ENCODE measurements at places on chromosomes 6 and 20.

DNA sequence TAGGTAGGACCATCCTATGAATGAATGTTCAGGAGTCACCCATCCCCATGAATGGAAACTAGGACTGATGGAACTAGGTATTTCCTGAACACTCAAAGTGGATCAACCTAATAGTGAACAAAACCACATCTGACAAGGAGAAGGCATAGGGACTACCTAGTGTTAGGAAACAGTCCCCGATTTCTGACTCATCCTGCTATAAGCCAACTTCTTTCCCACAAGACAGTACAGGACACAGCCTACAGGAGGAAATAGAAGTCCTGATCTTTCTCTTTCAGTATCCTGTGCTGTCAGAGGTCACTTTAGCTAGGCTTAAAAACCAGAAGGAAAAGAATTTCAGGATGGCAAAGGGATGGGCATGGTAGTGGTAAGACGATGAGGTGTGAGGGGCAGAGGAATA lies 19.5 kb upstream of the GMDS start:
- DNase-seq = peak; percentile 82

- DNase-seq = peak; percentile 75
Measured at GRCh38 chr20:4130404-4131189, 115.2 kb upstream of the RNF24 start.

GRCh38 chr6:143564484-143565017 lies 53.0 kb upstream of the FUCA2 start:
- no peak for DNase-seq

DNA sequence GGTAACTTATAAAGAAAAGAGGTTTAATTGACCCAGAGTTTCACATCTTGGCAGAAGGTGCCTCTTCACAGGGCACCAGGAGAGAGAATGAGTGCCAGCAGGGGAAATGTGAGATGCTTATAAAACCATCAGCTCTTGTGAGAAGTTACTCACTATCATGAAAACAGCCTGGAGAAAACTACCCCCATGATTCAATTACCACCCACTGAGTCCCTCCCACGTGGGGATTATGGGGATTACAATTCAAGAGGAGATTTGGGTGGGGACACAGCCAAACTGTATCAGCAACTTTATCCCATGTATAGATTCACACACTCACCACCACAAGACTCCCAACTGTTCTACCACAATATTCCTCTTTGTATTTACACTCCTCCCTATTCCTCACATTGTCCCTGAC lies 10.6 kb downstream of the PDSS2 start:
- DNase-seq = no peak

DNA sequence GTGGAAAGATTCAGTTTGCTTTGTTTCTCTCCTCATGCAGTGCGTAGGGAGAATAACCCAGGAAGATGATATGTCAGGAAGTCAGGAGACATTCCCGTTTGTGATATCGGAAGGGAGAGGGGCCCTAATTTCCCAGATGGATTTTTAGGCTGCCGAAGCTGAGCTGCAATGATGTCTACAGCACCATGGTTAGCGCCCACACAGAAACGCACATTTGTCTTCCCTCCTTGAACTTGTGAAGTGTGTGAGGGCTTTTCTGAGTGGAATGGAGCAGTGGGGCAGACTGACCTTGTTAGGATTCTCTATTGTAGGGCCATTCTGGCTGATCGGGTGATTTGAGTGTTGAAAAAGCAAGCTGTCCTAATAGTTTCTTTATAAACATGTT lies 191.3 kb upstream of the ARG1 start:
- DNase-seq = no peak

- DNase-seq = no peak
Measured at GRCh38 chr20:44174996-44175765, 11.8 kb downstream of the JPH2 start.

- no peak for DNase-seq
Measured at GRCh38 chr6:43743682-43744381, 26.2 kb upstream of the VEGFA start.

GRCh38 chr6:138328210-138328609 lies 49.5 kb upstream of the SMIM28 start:
- DNase-seq = no peak

DNA sequence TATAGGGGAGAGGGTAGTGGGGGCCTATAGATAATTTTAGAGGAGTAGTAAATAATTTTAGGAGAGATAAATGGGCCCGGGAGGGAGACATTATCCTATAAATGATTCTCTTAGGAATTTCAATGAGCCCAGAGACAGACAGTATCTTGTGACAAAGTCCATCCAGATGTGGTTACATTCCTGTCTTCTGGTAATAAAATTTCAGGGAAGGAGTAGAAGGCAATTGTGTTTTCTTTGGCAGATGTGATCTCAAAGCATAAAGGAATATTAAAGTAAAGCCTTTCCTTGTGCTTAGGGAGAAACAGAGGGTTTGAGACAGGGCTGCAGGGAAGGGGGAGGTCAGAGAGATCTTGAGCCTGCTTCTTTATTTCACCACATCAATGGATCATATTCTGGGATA lies 979.8 kb upstream of the GJE1 start:
- DNase-seq = no peak

DNA sequence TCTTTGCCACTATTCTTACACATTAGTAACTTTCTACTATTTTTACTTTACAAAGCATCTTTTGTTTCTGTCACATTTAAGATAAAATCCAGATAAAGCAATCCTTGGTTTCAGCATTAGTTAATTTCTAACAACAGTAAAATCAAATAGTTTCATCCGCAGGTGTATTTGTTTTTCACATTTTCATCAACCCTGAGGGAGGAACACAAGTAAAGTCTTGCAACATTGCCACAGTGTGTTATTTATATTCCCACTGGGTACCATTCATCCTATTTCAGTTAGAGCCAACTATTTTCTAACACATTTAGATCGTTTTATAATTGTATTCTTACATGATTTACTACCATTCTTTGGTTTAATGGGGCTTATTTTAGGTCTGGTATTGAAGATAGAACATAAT lies 908.7 kb upstream of the CITED2 start:
- DNase-seq = no peak

GRCh38 chr6:110105296-110105695 lies 74.2 kb downstream of the WASF1 start:
- no peak for DNase-seq

GRCh38 chr20:24691901-24692351 lies 222.5 kb downstream of the SYNDIG1 start:
- DNase-seq = no peak

DNA sequence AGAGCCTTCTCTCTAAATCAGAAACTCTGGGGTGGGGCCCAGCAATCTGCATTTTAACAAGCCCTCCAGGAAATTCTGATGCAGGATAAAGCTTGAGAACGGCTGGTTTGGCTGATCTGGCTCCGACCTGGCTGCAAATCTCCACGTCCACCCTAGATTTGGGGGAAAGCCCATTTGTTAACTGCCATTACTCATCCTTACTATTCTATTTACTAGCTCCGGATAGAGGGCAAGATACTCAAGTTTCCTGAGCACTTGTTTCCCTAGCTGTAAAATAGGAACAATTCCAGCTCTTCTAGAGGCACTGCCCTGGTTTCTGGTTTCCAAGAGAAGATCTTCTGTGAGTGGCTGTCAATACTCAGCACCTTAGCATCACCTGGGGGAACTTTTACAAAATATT lies 44.4 kb downstream of the DAAM2 start:
- DNase-seq = no peak

DNA sequence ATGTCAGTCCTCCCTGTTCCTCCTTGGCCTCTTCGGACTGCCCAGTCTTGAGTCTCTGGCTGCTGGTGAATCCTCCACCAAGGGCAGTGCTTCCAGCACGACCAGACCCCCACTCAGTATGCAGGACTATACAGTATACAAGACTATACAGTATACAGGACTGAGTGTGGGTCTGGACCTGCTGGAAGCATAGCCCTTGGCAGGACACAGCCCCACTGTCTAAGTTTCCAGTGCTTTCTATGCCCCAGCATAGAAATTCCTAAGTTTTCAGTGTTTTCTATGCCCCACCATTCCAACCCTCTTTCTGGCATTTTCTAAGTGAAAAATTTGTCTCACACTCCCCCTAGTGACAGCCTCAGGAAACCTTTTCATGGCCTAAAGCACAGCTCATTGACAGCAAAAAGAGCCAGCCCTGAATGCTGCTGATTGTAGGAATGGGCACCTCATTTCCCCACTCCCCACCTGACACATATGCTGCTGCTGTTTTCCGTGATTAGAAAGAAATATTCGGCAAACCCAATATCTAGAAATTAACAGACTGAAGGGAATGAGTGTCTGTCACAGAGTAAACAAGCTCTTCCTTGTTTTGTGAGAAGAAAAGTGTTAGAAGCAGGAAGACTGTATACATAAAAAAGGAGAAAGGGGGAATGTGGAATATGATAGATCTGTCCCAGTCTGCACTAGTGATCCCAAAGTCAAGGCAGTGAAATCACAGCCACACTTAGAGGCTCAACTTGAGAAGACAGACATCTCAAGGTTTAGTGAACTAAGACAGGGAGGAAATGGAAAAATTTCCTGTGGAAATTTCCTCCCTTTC lies 206.9 kb downstream of the IBTK start:
- peak; percentile 55 for DNase-seq

DNA sequence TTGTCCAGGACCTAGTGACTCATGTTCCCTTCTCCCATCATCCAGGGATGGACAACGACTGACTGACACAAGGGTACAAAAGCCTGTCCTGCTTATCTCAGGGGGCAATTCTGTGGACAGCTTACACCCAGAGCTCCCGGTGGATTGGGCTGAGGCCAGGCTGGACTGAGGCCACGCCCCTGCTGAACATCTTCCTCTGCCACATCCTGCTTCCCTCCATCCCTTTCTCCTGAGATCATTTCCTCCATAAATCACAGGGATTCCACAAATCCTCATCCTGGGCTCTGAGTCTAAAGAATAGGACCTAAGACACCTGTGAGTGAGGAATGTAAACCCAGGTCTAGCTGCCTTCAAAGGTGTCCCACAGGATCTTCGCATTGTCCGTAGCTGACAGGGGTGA lies 30.4 kb upstream of the RNF24 start:
- DNase-seq = peak; percentile 60

DNA sequence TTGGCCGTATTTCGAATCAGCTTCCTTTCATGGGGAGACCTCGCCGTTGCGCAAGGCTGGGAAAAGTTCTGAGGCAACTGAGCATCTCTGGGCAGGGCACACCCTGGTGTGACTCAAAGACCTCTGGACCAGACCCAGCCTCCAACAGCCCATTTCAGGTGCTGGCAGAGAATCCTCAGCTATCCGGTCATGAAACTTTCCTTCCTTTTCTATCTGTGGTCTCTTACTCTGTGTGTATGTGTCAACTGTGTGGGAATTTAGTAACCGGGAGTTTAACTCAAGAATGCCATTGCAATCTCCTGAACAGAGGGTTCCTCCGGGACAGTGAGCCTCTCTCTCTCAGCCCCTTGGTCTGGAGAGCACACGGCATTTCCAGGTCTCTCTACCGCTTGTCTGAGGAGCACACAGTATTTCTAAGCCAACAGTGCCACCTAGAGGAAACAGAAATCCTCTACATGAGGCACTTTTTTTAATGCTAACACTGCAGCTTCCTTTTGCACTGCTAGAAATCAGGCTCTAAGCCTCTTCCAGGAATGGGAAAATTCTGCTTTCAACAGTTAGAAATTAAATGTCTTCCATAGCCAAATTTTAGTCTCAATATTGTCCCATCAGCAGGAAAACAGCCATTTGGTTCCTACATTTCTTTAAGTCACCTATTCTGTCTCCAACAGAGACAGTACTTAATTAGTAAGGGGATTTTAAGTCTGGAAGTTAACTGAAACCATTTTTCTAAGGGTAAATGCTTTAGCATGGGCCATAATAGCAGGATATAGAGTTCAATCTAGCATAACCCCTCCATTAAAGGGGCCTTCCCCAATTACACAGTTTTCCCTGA lies 32.7 kb downstream of the PLN start:
- DNase-seq = peak; percentile 77

DNA sequence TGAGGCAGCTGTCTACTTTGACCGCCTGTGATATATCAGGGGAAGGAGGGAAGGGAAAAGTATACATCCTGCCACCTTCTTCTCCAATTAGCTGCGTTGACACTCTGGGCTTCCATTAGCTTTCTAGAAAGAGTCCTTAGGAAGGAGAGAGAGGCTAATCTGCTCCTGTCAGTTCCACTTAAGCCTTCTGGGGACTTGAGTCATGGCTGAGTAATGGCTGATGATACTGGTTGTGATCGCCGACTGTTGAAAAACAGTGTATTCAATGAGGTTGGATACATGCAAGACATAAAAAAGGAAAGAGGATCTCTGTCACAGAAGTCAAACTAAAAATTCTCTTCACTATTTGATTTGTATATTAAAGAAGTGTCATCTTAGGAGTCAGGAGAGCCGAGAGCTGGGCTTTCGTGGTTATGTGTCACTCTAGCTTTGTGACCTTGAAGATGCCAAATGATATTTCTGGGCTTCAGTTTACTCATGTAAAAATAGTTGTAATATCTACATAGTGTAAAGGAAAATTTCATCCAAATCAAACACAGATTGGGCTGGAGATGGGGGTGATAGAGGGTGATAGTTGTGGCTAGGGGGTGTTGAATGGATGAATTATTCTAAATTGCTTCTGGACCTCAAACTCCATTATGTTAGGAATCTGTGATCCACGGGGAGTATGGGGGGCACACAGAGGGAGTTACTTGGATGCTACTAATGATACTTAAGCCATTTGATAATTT lies 189.0 kb downstream of the UST start:
- peak; percentile 87 for DNase-seq

DNA sequence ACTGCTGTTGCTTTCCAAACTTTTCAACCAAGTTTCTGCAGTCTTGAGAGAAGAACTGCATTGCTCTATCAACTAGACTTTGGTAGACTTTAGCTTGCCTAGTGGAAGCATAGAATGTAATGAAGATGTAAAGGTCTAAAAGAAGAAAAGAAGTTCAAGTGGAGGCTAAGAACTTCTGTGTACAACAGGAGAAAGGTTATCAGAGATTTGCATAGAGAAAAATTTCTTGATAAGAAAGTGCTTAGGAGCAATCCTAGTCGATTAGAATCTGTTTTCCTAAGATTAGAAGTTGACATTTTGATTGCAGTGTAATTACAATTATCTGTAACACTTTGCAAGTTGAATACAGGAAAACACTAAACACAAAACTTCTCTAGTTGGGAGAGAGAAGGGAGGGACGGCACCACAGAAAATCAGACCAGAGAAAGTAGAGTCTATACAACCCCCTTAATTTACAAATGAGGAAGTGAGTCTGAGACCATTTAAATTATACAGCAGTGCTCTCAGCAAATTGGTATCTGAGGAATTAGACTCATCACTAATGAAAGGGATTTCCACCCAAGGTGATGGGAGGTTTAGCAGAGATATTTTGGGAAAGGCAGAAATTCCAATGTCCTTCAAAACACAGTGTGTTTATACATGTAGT lies 194.3 kb upstream of the MARCKS start:
- no peak for DNase-seq

- no peak for DNase-seq
Measured at GRCh38 chr6:138724015-138724414, 49.6 kb upstream of the CCDC28A start.
